ENCODE measurements at places on chromosomes 1 and 21.
A peak's percentile ranks its signal among the peaks of the same experiment; 100 is the strongest.

GRCh38 chr1:193406901-193407300, 220.5 kb upstream of the B3GALT2 start:
- peak; percentile 66 for DNase-seq

- peak; percentile 51 for DNase-seq
These were observed 9.1 kb upstream of the SYTL1 start for GRCh38 chr1:27332536-27333281.

GRCh38 chr1:172948457-172948856, 102.3 kb downstream of the TNFSF18 start:
- DNase-seq: no peak

GRCh38 chr1:65189576-65190115, 41.6 kb downstream of the AK4 start:
- no peak for DNase-seq

- no peak for DNase-seq
These were observed 15.7 kb downstream of the PTAFR start for GRCh38 chr1:28160782-28161266.

DNA sequence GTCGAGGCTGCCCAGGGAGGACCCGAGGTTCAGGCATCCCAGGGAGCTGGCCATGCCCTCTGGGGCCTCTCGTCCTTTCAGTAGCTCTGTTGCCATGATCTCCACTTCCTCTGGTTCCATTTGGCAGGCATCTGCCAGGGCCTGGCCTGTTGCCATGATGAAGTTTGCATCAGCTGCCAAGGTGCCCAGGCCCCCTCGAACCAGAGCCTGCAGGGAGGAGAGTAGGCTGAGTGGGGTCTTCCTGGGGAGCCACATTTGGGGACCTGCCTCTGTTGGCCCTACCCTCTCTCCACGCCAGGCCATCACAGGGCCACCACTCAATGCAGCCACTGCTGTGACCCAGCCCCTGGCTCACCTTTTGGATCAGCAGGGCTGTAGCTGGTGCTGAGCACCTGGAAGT, 16.4 kb upstream of the KIF21B start:
- DNase-seq: no peak

GRCh38 chr21:42158846-42159245, 60.1 kb upstream of the ABCG1 start:
- DNase-seq: no peak
